ENCODE measurements at places on chromosomes 7 and 10.
A peak's percentile ranks its signal among the peaks of the same experiment; 100 is the strongest.

- no peak for DNase-seq
These were observed 17.6 kb downstream of the PRXL2A start for GRCh38 chr10:80425901-80426300.

DNA sequence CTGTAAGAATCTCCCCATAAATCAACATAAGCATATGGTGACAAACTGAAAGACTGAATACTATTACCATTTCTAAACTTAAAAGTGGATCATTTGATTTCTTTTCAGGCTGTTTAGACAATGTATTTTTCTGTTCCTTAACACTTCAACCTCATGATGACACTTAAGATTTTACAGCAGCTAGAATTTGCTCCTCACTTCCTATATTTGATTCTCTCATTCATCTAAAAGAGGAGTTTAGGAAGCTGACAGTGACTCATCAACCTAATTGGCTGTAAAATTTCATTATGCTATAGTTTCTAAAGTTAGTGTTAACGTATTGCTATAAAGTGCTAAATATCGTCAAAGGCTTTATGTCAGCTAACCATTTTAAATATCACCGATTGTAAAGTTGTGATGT, 478.7 kb downstream of the GRM8 start:
- DNase-seq = no peak

GRCh38 chr7:35253460-35253709, 515 bp downstream of the TBX20 start:
- no peak for DNase-seq

DNA sequence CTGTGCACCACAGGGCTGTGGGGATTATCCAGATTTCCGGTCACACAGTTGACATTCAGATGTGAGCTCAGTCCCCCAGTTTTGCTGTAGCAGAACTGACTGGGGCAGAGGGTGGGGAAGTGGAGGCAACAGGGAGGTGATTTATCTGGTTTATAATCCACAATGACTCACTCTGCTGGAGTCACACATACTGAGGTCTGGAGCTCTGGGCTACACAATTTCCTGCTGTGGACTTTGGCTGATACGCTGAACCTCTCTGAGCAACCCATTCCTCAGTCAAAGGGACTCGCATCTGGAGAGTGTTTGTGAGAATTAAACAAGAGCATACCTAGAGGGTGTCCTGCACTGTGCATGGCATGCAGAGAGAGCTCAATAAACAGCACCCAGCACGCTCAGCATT, 64.8 kb upstream of the PLPP4 start:
- DNase-seq = no peak

- DNase-seq = no peak
These were observed 249.8 kb downstream of the STK31 start for GRCh38 chr7:23959821-23960220.

DNA sequence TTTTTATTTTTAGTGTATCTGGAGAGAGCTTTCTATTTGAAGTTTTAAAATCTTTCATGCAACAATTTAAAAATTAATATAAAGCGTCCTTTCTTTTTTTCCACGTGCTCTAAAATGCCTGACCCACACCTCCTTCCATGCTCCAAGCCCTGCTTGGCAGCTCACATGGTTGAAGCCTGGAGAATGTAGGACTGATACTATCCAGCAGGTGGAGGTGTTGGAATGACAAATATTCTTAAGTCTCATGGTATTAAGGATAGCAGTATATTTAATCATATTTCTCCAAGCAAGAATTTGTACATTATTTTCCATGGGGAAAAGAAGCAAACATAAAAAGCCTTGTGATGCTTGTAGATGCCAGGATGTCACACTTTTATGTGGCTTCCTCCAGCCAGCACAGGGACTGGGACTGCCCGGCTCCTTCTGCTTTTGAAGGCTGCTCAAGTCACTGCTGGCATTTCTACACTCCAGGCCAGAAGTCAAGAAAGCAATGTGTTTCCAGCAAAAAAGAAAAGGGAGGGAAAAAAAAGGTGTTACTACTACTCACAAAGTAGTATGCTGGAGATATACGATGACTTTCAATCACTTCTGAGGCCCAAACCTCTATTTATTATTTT, 49.7 kb downstream of the BZW2 start:
- peak; percentile 88 for DNase-seq

DNA sequence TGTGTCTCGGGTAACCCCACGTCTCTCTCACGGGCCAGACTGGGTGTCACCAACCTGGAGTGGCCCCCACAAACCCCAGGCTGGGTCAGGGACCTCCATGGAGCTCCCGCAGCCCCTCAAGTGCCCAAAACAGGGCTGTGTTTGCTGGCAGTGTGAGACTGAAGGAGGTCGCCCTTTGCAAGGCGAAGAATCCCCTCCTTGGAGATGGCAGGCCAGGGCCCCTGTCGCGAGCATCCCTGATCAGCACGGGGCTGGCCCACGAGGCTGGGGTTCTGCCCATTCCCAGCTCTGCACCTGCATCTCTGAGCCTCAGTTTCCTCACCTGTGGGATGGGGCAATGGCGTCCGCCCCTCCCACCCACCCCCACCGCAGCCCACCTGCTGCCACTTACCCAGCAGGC, 62.4 kb downstream of the SLC29A4 start:
- DNase-seq = no peak

DNA sequence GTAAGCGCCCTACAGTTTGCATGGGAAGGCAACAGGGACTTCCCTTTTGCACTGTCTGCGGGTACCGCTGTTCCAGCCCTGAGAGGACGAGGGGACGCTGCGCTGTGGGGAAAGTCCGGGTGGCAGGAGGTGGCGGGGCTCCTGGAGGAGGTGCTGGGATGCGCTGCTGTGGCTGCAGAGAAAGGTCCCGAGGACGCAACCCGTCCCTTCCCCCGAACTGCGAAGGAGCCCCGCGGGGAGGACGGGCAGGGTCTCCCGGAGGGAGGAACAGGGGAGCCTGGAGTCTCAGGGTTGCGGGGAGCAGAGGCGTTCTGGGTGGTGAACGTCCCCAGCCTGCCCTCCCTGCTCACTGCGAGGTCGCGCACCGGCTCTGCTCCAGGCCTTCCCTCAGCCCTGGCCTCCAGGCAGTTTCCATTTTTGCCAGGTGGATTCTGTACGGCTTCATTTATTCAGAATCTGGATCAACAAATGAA, 91.6 kb downstream of the CXCL12 start:
- no peak for DNase-seq

GRCh38 chr7:97078023-97078969, 39.2 kb upstream of the SDHAF3 start:
- DNase-seq = no peak

GRCh38 chr7:104156842-104157277, 51.0 kb downstream of the ORC5 start:
- peak; percentile 69 for DNase-seq

DNA sequence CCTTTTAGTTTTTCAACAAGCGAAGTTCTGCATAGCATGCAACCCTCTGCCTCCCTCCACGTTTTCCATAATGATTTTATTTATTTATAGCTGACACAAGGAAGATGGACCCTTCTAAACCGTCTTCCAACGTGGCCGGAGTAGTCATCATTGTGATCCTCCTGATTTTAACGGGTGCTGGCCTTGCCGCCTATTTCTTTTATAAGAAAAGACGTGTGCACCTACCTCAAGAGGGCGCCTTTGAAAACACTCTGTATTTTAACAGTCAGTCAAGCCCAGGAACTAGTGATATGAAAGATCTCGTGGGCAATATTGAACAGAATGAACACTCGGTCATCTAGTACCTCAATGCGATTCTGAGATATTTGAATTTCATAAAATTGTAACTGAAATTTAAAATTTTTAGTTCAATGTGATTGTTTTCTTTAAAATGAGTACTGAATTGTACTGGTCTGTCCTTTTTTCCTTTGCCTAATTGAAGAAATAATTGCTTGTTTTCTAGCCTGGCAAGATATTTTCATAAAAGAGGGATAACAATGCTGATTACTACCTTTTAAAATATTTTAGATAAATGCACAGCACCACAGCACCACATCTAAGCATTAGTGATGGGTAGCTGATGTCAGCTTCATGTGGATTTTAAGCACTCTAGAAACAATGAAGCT, 41.5 kb upstream of the SLC39A12 start:
- peak; percentile 80 for DNase-seq

GRCh38 chr10:120530699-120531098, 73.7 kb downstream of the PLPP4 start:
- no peak for DNase-seq

DNA sequence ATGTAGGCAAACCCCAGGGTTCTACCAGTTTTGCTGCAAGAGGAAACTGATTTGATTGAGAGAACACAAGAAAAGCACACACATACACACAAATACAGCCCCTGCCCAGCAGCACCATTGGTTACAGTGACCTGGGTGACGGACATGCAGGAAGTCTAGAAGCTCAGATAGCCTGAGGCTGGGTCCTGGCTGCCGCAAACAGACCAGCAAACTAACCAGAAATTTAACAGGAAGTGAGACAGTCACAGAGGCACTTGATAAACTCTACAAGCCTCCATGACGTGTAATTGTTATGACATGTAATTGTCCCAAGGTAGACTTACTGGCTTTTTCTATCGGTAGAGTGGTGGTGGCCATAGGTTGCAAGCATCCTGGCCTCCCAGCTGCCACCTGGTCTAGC, 58.9 kb downstream of the PRKAR2B start:
- DNase-seq = no peak

DNA sequence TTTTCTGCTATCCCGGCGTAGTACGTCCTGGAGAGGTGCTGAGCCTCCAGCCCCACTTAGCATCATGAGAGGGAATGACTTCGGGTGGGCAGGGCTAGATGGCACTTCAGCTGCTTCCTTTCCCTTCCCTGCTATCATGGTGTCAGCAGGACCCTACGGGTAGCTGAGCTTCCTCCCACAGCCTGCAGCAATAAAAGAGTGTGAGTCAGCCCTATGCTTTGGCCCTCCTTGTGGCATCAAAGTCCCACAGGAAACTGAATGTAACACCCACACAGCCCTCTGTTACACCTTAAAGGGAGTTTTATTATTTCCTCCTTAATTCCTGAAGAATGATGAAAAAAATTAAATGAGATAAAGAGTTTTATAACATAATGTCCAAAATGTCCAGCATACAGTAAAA, 458.1 kb downstream of the RPS24 start:
- DNase-seq = no peak

DNA sequence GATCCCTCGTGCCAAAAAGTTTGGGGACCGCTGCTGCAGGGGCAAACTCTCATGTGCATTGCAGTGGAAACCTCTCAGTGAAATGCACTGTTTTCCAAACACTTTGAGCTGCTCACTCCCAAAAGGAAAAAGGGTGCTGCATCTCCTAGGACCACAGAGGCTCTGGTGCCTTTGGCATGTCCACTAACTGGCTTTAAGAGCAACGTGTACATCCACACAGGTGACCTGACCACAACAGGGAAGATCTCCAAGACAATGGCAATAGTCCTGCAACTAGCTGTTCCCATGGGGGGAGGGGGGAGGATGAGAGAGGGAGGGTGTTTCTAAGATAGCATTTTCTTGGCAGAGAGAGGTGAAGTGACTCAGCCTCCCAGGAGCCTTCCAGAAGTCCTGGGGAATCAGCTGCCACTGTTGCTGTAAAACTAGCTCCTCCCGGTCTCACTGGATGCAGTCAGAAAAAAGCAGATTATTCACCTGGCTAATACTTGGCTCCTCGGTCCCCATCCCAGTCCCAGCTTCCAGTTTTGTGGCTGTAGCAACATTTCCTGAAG, 181.7 kb downstream of the HECW1 start:
- DNase-seq = peak; percentile 87

DNA sequence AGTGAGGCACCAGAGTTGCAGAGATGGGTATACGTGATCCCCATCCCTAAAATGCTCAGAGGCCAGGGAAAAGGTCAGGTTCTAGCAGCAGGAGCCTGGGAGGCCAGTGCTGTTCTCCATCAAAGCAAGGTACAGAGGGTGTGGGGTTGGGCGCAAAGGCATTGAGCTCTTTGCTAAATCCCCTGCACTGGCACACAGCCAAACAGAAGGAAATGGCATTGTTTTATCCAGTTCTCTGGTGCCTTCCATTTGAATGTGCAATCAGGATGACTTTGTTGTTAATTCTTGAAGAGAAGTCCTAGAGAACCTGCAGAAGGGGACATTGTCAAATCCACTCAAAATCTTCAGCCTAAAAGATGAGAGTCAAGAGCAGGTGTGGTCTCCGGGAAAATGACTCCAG, 111.3 kb upstream of the CHST15 start:
- no peak for DNase-seq

DNA sequence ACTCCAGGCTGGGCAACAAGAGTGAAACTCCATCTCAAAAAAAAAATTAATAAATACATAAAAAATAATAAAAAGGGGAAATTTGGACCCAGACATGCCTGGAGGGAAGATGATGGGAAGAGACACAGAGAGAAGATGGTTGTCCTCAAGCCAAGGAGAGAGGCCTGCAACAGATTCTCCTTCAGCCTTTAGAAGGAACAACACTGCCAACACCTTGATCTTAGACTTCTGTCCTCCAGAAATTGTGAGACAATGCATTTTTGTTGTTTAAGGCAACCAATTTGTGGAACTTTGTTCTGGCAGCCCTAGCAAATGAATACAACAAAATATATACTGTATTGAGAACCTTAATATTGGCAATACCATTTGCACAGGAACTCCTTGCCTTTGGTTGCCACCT, 180.3 kb upstream of the TNS3 start:
- no peak for DNase-seq

- DNase-seq = no peak
These were observed 268.6 kb upstream of the TCERG1L start for GRCh38 chr10:131580076-131580652.
